ENCODE measurements at places on chromosomes 16 and 17. TPM values are rescaled to one million over a fixed set of nuclear protein-coding genes. Genes with fewer than 3 reads are reported as not detected.

WNT9B gene
- 1.2 TPM for total RNA-seq

JMJD6 gene
- 19.1 TPM for total RNA-seq

HCRT gene
- total RNA-seq: 1.6 TPM

SGSM2 gene
- 87.0 TPM for total RNA-seq

TAC4 gene
- not detected for total RNA-seq

CDH5 gene
- total RNA-seq: 9.9 TPM

TMEM92 gene
- not detected for total RNA-seq

IL17C gene
- not detected for total RNA-seq

EVPL gene
- total RNA-seq: under 0.01 TPM

KRTAP4-5 gene
- not detected for total RNA-seq

ITGA3 gene
- 33.4 TPM for total RNA-seq

NSMCE1 gene
- 46.1 TPM for total RNA-seq

PABPN1L gene
- total RNA-seq: not detected

ZFP3 gene
- 15.7 TPM for total RNA-seq

FSCN2 gene
- 1.4 TPM for total RNA-seq

HBQ1 gene
- 7.8 TPM for total RNA-seq

SRCIN1 gene
- 33.7 TPM for total RNA-seq

CACNG3 gene
- total RNA-seq: 2.5 TPM

BCAS3 gene
- total RNA-seq: 42.4 TPM

CHST5 gene
- 0.92 TPM for total RNA-seq

EPX gene
- not detected for total RNA-seq

MYL11 gene
- not detected for total RNA-seq

CENPV gene
- total RNA-seq: 71.0 TPM

LRRC36 gene
- 9.5 TPM for total RNA-seq

CBLN1 gene
- 58.1 TPM for total RNA-seq

TNP2 gene
- total RNA-seq: not detected

CD300LF gene
- total RNA-seq: 0.46 TPM

OR1A1 gene
- total RNA-seq: not detected

CLEC19A gene
- 2.8 TPM for total RNA-seq

NPIPB4 gene
- 56.3 TPM for total RNA-seq

JPH3 gene
- total RNA-seq: 45.9 TPM

CDT1 gene
- 7.8 TPM for total RNA-seq

SLC13A5 gene
- 2.3 TPM for total RNA-seq

PMFBP1 gene
- 1.2 TPM for total RNA-seq

SLC38A8 gene
- 2.8 TPM for total RNA-seq

KRTAP1-1 gene
- not detected for total RNA-seq

MYH1 gene
- total RNA-seq: not detected

SEZ6L2 gene
- 88.1 TPM for total RNA-seq

NKD1 gene
- 10.6 TPM for total RNA-seq

KRT33B gene
- not detected for total RNA-seq

CCDC78 gene
- 8.8 TPM for total RNA-seq

TEX19 gene
- not detected for total RNA-seq

OTOP2 gene
- not detected for total RNA-seq

CCDC144A gene
- 20.5 TPM for total RNA-seq

TP53TG3 gene
- total RNA-seq: not detected

HES7 gene
- total RNA-seq: 0.46 TPM

CRYBA1 gene
- total RNA-seq: not detected

MYH8 gene
- under 0.01 TPM for total RNA-seq

NQO1 gene
- 20.8 TPM for total RNA-seq

UNC45B gene
- not detected for total RNA-seq

KCNH4 gene
- total RNA-seq: 1.8 TPM

P2RX5 gene
- 13.4 TPM for total RNA-seq

KRTAP4-4 gene
- total RNA-seq: not detected

KLHL10 gene
- total RNA-seq: not detected
